Activated B cell treated with CpG ODN at 0.5 μM for 24 hours (primary cell): ENCODE measurements at places on chromosomes 6 and 20. TPM values are rescaled to one million over a fixed set of nuclear protein-coding genes. Genes with fewer than 3 reads are reported as not detected.

DNA sequence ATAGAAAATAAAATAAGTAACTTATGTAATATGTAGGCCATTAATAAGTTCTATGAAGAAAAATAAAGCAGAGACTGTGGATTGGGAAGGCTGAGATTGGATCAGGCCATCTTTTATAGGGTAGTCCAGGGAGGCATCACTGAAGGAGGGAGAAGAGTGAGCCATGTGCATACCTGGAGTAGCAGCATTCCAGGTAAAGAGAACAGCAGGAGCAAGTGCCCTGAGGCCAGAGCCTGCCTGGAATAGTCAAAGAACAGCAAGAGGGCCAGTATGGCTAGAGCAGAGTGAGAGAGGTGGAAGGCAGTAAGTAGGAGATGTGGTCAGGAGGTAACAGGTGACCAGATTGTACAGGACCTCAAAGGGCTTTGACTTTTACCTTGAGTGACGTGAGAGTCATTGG is 112.1 kb downstream of the EPM2A start:
- H3K27ac ChIP-seq, result no peak overlapping the region
- H3K4me3 ChIP-seq, result no peak overlapping the region
- no peak for DNase-seq
- peaks cover 20% of the 10 kb centered on the region for H3K36me3 ChIP-seq
- H3K4me1 ChIP-seq, result peaks cover 2% of the 10 kb centered on the region
- no peaks in the 10 kb centered on the region for H3K27me3 ChIP-seq

DNA sequence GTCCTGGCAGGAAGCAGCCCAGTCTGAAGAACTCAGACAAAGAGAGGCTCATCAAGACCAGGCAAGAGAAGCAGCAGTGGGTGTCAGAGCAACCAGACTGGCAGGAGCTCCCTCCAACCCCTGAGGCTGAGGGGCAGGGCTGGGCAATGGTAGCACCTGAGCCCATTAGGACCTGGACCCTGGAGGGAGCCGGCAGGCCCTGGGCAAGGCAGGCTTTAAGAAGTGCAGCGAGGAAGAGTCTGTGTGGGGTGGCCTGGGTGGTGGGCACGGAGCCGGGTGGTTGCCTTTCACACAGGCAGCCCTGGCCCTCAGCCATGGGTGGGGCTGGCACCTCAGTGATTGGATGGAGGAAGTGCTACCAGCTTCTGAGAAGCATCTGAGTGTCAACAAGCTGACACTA is 33.1 kb upstream of the IRF4 start:
- H3K27me3 ChIP-seq, result no peaks in the 10 kb centered on the region
- no peak for DNase-seq
- peak overlapping the region; percentile 60 for H3K4me3 ChIP-seq
- H3K27ac ChIP-seq, result peak overlapping the region; percentile 79

GRCh38 chr20:58715801-58716475 is 23.3 kb downstream of the NPEPL1 start:
- H3K27me3 ChIP-seq, result peaks cover 5% of the 10 kb centered on the region
- no peak overlapping the region for H3K27ac ChIP-seq
- peaks cover 3% of the 10 kb centered on the region for H3K4me1 ChIP-seq
- no peak overlapping the region for H3K4me3 ChIP-seq

Gene TENT5A
- 7.5 and 9.4 TPM in 2 replicates for total RNA-seq

Gene TNF
- 135 and 139 TPM in 2 replicates for total RNA-seq

Gene PBOV1
- not detected in 2 replicates for total RNA-seq

Gene CLPSL2
- not detected in 2 replicates for total RNA-seq

Gene PPP1R14C
- 0.11 and 0.32 TPM in 2 replicates for total RNA-seq

Gene TRAPPC3L
- total RNA-seq, result not detected in 2 replicates

Gene IL20RA
- not detected in 2 replicates for total RNA-seq

Gene APOM
- total RNA-seq, result 2.2 and 2.4 TPM in 2 replicates
